ENCODE measurements at places on chromosomes 5 and 9. TPM values are rescaled to one million over a fixed set of nuclear protein-coding genes. Genes with fewer than 3 reads are reported as not detected.

DNA sequence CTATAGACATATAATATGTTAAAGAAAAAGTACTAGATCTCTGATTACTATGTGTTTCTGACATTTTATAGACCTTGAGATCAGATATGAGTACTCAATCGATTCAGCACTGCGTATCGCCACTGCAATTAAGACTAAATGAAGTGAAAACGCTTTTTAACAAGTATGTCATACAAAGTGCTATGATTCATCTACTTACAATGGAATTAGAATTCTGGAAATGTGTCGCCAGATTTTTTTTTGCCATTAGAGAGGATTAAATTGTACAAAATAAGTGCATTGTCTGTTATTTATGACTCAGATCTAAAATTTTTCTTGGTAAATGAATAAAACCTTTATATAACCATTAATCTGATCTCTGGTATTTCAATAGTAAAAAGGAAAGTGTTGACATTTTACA is 20.0 kb upstream of the AGGF1 start:
- H3K4me1 ChIP-seq: no peaks in the 10 kb centered on the region
- no peak overlapping the region for H3K4me3 ChIP-seq
- H3K27me3 ChIP-seq: no peaks in the 10 kb centered on the region
- no peak overlapping the region for H3K27ac ChIP-seq
- H3K36me3 ChIP-seq: no peaks in the 10 kb centered on the region

The CSF1R gene
- total RNA-seq: 9.2 TPM

The LHFPL2 gene
- 61.3 TPM for total RNA-seq

GRCh38 chr9:87786876-87787275 is 61.0 kb downstream of the CTSL start:
- no peak for DNase-seq
- H3K27me3 ChIP-seq: no peaks in the 10 kb centered on the region
- H3K4me3 ChIP-seq: no peak overlapping the region
- H3K27ac ChIP-seq: no peak overlapping the region
- no peaks in the 10 kb centered on the region for H3K4me1 ChIP-seq

DNA sequence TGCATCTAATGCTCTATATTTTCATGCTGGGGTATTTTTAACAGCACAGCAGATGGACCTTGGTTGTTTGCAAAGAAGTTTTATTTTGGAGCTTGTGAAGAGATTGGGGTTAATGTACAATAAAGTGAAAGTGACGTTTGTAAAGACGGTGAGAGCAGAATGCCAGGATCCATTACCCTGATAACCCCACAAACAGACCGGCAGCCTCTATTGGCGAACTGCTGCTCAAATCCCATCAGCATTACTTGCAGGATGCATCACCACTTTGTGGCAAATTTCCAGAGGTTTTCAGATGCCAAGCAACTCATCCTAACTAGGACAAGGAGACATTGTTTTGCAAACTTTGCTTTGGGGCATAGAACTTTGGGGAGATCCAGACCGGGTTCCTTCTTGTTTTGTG is 383.3 kb upstream of the ZNF462 start:
- no peak overlapping the region for H3K4me3 ChIP-seq
- H3K36me3 ChIP-seq: no peaks in the 10 kb centered on the region
- peaks cover 17% of the 10 kb centered on the region for H3K4me1 ChIP-seq
- no peak overlapping the region for H3K27ac ChIP-seq
- H3K27me3 ChIP-seq: no peaks in the 10 kb centered on the region
- peak; percentile 25 for DNase-seq

DNA sequence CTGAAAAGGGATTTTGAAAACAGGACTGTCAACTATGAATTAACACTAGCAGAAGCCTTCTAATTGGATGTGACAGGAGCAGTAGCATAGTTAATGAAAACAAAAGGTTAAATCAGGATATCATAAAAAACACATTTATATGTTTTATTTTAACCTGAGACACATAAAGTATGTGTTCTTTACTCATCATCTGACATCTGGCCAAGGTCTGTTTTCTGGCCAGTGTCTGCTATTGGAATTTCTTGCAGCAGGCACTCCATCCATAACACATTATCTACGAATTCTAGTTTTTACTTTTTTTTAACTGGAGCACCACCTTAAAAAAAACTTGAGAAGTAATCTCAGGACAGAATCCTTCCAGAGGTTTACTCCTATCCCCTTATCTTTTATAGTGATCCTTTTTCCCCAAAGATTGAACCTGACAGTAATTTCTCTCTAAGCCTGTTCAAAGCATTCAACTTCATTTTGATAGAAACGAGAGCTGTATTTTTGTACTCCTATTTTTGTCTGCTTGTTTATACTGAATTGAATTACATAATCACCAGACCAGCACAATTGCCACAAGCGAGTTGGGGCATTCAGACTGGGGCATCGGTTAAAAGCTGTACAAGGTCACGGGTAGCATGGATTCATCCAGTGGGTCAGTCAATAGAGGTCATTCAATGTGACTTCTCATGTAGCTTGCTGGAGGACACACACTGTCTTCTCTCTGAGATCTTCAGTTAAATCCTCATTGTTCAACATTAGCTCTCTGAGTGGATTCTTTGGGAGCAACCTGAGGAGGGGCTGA is 205.6 kb upstream of the CLINT1 start:
- H3K27ac ChIP-seq: no peak overlapping the region
- H3K27me3 ChIP-seq: no peaks in the 10 kb centered on the region
- no peak overlapping the region for H3K4me3 ChIP-seq
- peak; percentile 82 for DNase-seq
- no peaks in the 10 kb centered on the region for H3K36me3 ChIP-seq

GRCh38 chr5:173832386-173832785 is 55.8 kb upstream of the CPEB4 start:
- no peaks in the 10 kb centered on the region for H3K27me3 ChIP-seq
- H3K36me3 ChIP-seq: no peaks in the 10 kb centered on the region
- no peak overlapping the region for H3K27ac ChIP-seq
- peaks cover 3% of the 10 kb centered on the region for H3K4me1 ChIP-seq
- H3K4me3 ChIP-seq: no peak overlapping the region
- no peak for DNase-seq

- DNase-seq: no peak
- H3K36me3 ChIP-seq: no peaks in the 10 kb centered on the region
- H3K4me3 ChIP-seq: no peak overlapping the region
- peaks cover 12% of the 10 kb centered on the region for H3K4me1 ChIP-seq
- H3K27ac ChIP-seq: no peak overlapping the region
These were observed 123.0 kb upstream of the CPEB4 start for GRCh38 chr5:173765029-173765644.

DNA sequence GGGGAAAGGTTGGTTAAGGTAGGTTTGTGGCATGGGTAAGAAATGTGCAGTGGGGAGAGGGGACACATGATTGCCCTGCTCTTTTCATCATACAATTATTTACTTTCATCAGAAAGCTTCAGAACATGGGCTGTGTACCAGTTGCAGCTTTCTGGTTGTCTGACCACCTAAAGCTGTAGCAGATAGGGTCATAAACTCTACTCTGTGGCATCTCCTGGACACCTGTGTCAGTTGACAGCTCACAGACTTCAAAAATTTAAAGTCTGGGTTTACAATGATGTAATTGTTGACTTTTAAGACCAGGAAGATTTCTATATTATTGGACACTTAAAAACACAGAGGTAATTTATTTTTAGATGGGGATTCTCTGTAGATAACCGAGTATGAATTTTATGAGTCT is 222.7 kb upstream of the PRR16 start:
- H3K36me3 ChIP-seq: no peaks in the 10 kb centered on the region
- no peak for DNase-seq
- H3K4me3 ChIP-seq: no peak overlapping the region
- no peak overlapping the region for H3K27ac ChIP-seq

- DNase-seq: peak; percentile 38
- no peaks in the 10 kb centered on the region for H3K27me3 ChIP-seq
- H3K4me3 ChIP-seq: no peak overlapping the region
- H3K4me1 ChIP-seq: no peaks in the 10 kb centered on the region
- H3K36me3 ChIP-seq: no peaks in the 10 kb centered on the region
These were observed 214.3 kb upstream of the GRIA1 start for GRCh38 chr5:153276151-153276550.

The FOXD4L3 gene
- not detected for total RNA-seq

DNA sequence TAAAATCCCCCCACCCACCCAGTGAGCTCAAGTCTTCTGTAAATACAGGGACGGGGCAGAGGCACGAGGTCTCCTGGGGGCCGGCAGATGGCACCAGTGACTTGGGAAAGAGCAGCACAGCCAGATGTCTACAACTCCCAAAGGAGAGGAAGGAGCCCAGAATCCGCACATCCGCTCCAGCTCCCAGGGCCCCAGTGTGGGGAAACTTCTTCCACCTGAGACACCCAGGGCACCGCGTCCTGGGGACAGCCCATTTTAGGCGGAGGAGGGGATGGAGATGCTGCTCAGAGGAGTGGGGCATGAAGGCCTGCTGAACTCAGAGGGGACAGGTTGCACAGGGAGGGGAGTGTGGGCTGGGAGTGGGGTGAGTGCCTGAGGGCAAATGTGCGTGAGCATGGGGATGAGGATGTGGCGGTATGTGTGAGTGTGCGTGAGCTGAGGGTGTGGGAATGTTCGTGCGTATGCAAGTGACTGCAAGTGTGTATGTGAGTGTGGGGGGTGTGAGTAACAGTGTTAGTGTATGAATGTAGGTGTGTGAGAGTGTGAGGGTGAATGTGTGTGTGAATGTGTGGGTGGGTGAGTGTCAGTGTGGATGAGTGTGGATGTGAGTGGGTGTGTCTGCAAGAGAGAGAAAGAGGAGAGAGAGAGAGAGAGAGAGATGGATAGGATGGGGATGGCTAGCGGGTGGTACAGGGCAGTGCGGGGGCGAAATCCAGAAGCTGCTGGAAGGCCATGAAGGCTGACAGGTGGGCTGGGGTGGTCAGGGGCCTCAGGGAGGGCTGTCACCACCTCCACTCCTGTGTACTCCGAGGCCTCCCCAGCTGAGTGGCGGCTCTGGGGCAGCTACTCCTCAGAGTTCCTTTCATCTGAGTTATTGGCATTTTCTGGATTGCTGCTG is 63.5 kb downstream of the DUSP1 start:
- no peak overlapping the region for H3K4me3 ChIP-seq
- peaks cover 6% of the 10 kb centered on the region for H3K4me1 ChIP-seq
- H3K27me3 ChIP-seq: peaks cover 4% of the 10 kb centered on the region
- peak; percentile 49 for DNase-seq
- no peaks in the 10 kb centered on the region for H3K36me3 ChIP-seq

- no peaks in the 10 kb centered on the region for H3K27me3 ChIP-seq
- H3K36me3 ChIP-seq: no peaks in the 10 kb centered on the region
- H3K4me1 ChIP-seq: peaks cover 2% of the 10 kb centered on the region
- no peak overlapping the region for H3K4me3 ChIP-seq
- H3K27ac ChIP-seq: no peak overlapping the region
- DNase-seq: no peak
These were observed 5.7 kb downstream of the NIPSNAP3B start for GRCh38 chr9:104769655-104770054.

The NPR2 gene
- total RNA-seq: 16.8 TPM

Measured in muscle of leg (tissue), 16 donors.